ENCODE measurements at places on chromosomes 12 and 14.

DNA sequence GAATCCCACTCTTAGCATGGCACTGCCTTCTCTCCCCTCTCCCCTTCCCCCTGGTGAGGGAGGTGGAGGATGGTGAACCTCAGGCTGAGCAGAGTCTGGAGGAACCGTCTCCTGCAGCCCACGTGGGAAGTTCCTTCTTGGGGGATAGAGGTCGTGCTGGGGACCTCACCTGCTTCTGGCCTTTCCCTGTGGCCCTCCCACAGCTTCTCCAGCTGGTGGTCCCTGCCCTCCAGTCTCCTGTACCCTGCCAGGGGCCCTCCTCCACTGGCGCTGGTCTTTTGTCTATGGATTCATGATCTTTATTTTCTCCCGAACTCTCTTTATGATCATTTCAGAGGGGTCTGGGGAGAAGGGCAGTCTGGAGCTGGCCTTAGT, 9.0 kb upstream of the MTA1 start:
- DNase-seq, result no peak

- DNase-seq, result no peak
These were observed 441.8 kb downstream of the TMTC2 start for GRCh38 chr12:83128540-83128939.

DNA sequence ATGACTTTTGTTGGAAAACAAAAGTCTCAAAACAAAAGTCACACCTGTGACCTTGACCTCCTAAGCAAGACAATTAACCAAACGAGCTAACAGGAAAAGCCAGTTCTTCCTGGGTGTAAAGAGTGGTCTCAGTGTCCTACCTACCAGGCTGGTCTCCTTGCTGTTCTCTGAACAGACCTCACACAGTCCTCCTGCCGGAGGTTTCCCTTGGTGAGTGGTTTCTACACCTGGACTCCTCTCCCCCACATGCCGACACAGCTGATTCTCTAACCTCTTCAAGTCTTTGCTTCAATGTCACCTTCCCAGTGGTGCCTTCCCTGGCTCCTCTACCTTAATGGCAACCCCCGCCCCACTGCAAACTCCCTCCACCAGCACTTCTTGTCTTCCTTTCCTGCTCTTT, 238.6 kb downstream of the ZFP36L1 start:
- no peak for DNase-seq

- no peak for DNase-seq
These were observed 136.7 kb upstream of the FBXO33 start for GRCh38 chr14:39568809-39569538.

DNA sequence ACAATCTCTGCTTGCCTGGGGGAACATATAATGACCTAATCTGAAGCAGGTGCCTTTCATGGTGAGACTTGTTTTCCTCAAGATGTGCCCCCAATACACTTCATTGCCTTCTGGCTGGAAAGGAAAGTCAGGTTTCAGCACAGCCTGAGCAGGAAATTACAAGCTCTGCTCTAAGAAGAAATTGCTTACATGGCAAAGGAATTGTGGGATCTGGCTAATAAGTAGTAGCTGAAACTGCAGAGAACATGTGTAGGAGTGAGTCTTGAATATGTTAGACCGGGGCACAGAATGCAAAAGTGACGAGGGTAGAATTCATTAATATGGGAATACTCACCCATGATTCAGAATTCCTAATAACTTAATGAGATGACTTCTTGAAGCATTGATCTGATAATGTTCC, 6.3 kb upstream of the CFAP54 start:
- no peak for DNase-seq

- no peak for DNase-seq
These were observed 4.2 kb downstream of the HSPA2 start for GRCh38 chr14:64544607-64545312.

DNA sequence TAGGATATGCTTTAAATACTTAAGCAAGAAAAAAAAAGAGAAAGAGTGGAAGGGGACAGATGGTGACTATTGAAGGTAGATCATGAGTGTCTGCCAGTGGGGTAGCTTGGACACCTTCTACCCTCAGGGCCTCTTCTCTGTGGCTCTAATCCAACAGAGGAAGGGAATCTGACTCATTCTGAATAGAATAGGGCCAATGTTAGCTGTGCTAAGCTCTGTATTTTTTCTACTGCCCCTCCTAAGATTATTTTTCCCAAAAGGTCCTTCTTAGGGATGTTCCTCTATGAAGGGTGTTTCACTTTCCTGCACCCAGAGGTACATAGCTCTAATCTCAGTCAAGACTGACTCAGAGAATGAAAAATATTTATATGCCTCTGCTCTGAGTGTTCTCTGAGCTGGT, 25.6 kb downstream of the UNC79 start:
- no peak for DNase-seq

DNA sequence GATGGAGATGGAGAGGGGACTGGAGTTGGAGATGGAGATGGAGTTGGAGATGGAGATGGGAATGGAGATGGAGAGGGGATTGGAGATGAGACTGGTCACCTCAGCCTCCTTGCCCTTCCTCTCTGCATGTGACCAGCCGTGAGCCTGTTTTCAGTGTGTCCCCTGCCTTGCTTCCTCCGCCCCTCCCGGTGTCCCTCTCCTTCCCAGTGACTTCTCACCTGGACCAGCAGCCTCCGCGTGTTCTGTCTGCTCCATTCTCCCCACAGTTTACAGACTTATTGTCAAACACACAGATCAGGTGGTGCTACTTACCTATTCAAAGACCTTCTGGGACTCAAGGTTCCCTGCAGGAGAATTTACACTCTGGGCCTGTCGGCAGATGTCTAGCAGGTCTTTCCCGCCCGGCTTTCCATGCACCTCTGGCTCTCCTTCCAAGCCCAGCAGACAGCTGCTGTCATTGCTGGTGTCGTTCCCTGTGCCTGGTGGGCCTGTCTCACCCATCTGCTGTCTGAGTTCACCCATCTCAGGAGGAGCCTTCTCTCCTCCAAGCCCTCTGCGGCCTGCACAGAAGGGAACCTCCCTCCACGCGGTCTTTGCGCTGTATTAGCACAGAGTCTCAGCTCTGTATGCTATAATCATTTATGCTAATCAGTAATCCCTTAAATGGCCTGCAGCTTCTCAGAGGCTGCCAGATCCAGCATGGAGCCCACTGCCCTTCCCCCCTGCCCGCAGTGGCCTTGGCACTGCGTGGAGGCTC, 62.1 kb downstream of the ADGRD1 start:
- DNase-seq, result no peak

GRCh38 chr14:23916446-23916845, 37.1 kb upstream of the DHRS4 start:
- no peak for DNase-seq

GRCh38 chr12:12586879-12587675, 24.4 kb upstream of the DUSP16 start:
- DNase-seq, result no peak

GRCh38 chr12:131418121-131418520, 292.8 kb upstream of the SFSWAP start:
- no peak for DNase-seq

GRCh38 chr14:40133463-40133862, 701.2 kb upstream of the FBXO33 start:
- no peak for DNase-seq

- DNase-seq, result no peak
These were observed 115.8 kb downstream of the DICER1 start for GRCh38 chr14:95041477-95042020.

DNA sequence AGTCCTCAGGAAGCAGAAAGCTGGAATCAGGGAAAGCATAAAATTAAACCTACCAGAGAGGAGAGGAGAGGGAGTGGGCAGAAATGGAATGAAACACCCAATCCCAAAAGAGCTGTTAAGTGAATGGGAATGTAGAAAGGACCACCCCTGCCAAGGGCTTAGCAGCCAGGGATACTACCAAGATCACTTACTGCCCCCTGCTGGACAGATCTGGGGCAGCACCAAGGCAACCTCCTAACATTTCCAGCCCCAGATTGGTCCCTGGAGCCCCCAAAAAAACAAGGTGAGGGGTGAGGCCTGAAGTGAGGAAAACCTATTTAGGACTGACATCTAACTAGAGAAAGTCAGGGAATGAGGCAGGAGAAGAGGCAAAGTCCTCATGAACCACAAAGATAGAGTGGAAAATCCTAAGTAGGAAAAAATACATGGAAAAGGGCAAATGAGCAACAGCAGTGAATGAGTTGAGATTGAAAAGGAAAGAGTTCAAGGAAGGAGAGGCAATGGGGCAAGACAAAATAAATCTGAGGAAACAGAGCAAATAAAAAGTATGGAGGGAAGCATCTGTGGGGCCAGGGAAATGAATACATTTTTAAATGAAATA, 11.2 kb upstream of the FKBP11 start:
- peak; percentile 27 for DNase-seq

- peak; percentile 38 for DNase-seq
These were observed at the start of gene PYM1 for GRCh38 chr12:55927588-55928502. Gene PYM1, minus strand, starts transcription at chr12:55927894. Its CDS starts 133 bp downstream, at chr12:55927761.

DNA sequence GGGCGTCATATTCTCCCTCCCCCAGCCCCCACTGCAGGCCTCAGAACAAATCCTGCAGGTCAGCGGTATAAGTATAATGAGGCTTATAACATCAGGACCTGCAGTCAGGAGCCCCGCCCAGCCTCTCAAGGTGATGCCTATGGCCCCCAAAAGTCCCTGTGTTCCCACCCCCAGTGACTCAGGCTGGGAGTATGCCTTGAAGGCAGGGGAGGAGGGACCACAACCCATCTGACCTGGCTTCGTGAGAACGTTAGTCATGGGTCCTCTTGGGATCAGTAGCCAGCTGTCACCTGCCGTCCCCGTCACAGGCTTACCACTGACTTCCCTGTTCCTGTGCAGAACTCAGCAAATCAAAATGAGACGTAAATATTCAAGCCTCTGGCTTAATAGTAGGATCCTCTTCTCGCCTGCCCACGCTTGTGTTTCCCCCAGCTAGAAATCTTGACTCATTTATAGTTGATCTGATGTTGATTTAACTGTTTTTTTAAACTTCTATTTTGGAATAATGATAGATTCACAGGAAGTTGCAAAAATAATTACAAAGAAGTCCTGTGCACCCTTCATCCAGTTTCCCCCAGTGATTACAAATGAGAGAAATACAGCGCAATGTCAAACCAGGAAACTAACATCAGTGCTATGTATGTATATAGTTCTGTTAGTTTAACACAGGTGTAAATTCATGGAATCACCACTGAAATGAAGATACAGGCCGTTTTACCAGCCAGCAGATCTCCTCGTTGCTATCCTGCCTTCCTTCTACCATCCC, 107.5 kb downstream of the ADGRD1 start:
- no peak for DNase-seq

DNA sequence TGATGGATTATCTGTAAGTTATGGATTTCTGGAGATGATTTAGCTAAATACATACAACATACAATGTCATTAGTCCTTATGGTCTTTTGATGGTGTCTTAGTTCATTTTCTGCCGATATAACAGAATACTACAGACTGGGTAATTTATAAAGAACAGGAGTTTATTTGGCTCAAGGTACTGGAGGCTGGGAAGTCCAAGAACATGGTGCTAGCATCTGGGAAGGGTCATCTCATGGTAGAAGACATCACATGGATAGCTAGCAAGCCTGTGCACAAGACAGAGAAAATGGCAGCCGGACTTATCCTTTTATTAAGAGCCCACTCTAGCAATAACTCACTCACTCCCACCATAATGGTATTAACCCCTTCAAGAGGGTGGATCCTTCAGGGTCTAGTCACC, 24.2 kb downstream of the KLHL28 start:
- DNase-seq, result no peak

GRCh38 chr12:128361400-128361995, 94.5 kb downstream of the TMEM132C start:
- DNase-seq, result no peak

GRCh38 chr14:61438036-61438435, 116.7 kb downstream of the PRKCH start:
- DNase-seq, result no peak

Data from COR-L47 (cell line).